ENCODE measurements at places on chromosomes 5 and 9.

- DNase-seq: no peak
These were observed 10.7 kb upstream of the UBAC1 start for GRCh38 chr9:135971892-135972291.

GRCh38 chr9:109278848-109279247 lies 42.0 kb downstream of the EPB41L4B start:
- DNase-seq: no peak

DNA sequence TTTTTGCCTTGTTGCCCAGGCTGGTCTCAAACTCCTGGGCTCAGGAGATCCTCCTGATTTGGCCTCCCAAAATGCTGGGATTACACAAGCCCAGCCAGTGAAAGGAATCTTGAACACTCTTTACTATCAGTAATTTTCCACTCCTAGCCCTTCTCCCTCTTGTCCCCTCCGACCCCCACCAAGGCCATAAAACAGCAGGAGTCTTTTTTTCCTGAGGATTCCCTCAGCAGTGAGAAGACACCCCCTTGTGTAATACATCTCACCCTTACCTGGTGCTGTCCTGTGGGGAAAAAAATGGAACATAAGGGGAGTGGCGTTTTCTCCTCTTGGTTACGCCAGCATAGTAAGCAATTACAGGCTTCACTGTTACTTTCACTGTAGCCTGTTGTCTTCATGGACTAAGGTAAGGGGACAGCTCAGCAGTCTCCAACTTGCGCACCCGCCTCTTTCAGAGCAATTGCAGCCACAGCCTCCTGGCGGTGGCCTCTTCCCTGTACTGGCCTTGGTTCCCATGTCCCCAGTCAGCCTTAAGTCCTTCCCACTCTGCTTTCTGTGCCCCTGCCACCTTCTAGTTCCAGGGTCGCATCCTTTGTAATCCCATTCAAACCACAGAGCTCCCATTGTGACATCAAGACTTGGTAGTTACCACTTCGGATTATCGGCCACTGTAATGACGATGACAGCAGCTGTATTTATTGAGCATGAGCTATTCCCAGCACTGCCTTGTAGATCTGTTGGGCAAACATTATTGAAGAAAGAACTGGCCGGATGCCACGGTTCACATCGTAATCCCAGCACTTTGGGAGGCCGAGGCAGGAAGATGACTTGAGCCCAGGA lies 10.0 kb downstream of the NAIF1 start:
- DNase-seq: no peak

GRCh38 chr5:133967698-133968203 lies 674 bp downstream of the C5orf15 start:
- DNase-seq: no peak

GRCh38 chr9:130244548-130245165 lies 20.9 kb upstream of the HMCN2 start:
- no peak for DNase-seq

DNA sequence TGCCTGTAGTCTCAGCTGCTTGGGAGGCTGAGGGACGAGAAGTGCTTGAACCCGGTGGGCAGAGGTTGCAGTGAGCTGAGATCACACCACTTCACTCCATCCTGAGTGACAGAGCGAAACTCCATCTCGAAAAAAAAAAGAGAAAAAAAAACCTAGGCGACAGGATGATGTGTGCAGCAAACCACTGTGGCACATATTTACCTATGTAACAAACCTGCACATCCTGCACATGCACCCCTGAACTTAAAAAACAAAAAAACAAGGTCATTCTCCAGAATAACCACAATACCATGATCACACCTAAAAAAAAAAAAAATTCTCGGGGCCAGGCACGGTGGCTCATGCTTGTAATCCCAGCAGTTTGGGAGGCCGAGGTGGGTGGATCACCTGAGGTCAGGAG lies 7.5 kb upstream of the DOLPP1 start:
- DNase-seq: no peak

DNA sequence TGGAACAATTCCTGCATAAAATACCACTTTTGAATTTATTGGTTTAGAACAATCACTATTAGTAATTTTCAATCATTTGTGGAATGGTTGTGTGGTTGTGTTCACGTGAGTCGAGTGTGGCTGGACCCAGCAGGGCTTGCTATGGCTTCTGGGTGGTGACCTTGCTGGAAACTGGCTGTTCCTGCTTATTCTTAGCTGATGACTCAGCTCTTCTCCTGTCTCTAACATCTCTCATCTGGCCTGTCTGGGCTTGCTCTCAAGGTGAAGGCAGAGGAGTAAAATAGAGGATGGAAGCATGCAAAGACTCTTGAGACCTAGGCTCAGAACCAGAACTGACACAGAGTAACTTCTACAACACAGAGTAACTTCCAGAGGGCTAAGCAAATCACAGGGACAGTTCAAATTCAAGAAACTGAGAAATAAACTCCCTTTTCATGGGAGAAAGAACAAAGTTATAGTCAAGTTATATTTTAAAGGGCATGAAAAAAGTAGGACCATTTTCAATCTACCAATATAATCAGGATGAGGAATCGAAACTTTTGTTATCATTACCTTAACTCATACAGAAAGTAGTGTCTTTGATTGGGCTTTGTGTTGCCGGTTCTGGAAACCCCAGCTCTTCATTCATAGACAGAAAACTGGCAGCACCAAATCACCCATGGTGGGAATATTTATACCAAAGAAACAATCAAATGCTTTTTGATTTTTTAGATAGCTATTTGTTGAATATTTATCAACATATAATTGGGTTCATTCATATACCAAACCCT lies 665.1 kb downstream of the CDH18 start:
- no peak for DNase-seq

DNA sequence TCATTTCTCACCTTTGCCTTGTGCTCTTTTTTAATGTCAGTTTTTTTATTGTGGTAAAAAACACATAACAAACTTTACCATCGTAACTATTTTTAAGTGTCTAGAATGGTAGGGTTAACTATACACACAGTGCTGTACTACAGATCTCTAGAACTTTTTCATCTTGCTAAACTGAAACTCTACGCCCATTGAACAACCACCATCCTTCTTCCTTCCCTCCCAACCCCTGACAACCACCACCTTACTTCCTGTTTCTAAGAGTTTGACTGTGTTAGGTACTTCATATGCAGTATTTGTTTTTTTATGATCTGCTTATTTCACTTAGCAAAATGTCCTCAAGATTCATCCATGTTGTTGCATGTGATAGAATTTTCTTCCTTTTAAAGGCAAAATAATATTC lies 54.9 kb downstream of the PSAT1 start:
- no peak for DNase-seq

DNA sequence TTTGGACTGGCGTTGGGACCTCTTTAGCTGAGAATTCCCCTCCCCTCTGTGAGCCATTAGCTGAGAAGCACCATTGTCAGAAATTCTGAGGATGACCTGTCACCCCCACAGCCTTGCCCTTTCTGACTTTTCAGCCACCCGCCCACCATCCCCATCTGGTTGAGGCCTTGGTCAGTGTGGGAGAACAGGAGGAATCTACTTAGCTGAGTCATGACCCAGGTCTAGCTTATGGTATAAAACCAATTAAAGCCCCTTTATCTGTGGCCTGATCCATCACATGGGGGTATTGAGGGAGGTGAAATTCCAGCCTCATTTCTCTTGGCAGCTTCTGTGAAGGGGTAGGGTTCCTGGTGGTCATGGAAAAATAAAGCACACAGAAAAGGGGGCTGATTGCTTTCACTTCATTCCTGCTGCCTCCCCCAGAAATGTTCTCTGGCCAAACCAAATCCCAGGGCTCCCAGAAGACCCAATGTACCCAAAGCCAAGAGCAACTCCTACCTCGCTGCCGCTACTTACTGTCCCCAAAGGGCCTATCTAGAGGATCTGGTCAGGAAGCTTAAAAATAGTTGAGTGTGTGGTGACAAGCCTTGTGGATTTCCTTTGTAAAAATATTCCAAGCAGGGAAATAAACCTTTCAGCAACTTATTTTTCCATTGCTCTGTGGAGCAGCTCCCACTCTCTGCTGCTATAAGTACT lies 174.8 kb upstream of the TNC start:
- DNase-seq: no peak

DNA sequence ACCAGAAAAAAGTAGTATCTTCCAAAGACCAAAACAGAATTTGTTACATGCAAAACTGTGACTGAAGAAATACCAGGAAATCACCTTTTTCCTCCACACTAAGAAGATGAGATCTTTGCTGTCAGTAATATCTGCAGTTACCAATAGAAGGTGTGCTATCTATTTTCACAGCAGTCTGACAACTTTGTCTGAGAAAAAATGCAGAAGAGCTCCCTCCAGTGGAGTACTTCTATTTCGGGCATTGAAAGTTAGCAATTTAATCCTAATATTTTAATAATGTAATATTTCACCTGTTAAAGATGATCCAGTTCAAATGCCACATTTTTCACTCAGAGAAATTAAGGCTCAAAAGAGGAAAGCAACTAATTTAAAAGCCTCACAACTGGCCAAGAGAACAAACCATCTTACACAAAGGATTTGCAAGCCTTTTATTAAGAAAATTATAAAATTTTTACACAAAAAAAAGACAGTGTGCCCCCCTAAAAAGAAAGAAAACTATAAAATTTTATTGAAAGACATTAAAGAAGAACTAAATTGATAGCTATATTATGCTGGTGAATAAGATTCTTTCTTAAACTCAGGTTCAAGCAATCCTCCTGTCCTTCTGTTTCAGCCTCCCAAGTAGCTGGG lies 50.6 kb downstream of the DEPDC1B start:
- DNase-seq: no peak

DNA sequence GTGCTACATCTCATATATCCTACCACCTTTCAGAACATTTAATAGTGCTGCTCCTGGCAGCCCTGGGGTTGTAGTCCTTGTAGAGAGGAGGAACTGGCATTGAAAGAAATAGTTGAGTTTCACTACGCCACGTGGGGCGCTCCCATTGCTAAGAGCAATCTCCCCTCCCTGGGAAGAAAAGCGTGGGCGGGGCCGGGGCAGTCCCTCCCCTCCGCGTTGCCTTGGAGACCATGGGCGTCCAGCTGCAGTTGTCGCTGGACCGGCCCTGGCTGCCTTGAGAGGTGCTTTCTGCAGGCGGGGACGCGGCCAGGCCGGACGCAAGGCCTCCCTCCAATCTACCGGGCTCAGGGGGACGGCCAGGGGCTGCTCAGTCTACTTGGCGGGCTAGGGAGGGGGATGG lies 368 bp upstream of the CCDC180 start:
- no peak for DNase-seq

- no peak for DNase-seq
These were observed 204.4 kb upstream of the IER5L start for GRCh38 chr9:129382281-129383018.

GRCh38 chr5:28580616-28581015 lies 1542.2 kb upstream of the CDH9 start:
- DNase-seq: no peak

DNA sequence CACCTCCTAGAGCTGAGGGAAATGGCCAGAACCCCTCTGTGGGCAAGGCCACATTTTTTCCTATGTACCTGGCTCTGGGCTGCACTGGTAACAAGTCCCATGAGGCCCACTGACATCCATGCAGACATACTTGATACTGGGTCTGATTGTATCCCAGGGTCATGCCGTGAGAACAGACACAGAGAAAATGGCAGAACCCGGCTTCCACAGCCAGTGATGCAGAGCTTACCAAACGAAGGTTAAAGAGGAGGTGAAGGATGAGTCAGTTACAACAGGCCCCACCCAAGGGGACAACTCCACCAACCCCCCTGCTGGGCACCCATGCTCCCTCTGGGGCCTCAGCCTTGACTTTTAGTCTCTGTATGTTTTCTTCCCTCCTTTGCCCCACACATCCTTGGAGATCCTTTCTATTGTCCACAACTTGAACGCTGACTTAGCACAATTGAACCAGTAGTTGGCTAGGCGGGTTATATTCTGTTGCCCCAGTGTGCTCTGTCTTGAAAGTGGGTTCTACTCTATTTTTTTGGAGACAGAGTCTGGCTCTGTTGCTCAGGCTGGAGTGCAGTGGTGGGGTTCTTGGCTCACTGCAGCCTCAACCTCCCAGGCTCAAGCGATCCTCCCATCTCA lies 93.5 kb downstream of the DAP start:
- DNase-seq: no peak

DNA sequence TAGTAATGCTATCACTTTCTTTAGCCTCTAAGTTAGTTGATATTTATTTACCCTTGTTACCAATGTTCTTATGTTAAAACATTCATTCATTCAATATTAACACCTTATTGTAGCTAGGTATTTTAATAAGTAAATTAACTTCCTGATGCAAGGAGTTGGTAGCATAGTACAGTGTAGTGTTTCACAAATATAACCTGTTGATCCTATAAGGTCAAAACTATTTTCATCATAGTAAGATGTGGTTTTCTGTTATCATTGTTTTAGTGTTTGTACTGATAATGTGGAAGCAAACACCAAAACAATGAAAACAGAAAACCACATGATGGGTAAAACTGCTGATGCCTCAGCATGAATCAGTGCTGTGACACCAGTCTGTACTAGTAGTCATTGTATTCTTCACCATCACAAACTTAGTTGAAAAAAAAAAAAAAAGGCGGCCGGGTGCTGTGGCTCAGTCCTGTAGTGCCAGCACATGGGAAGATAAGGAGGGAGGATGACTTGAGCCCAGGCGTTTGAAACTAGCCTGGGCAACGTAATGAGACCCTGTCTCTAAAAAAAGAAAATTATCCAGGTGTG lies 36.5 kb downstream of the ZCCHC7 start:
- DNase-seq: no peak

DNA sequence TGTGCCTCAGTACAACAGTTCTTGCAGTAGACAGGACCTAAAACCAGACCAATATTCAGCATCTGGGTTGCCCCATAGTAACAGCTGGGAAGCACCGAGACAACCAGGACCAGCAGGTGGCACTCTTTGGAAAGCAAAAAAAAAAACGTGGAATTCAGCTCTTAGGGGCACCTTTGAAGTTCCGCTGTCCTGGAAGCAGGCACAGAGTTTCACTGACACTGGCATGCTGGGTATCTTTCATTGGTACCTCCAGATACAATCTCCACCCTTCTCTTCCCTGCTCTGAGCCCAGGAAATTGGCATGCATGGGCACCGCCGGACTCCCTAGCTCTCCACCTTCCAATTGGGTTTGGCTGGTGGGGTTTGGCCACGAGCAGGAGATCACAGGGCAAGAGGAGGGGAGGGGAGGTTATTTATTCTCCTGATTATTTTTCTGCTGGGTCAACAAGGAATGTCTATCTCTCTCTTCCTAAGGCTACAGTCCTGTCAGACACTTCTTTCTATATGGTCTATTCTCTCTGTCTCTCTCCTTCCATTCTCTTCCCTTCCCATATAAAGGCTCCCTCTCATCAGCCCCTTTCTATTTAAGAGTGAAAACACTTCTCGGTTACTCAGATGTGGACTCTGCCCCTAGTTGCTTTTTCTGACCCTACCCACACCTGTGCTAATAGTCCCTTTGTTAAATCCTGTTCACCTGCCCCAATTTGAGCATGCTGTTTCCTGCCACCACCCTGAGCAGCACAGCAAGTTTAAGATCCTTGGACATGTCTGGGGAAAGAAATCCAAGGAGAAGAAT lies 1.9 kb upstream of the IDNK start:
- DNase-seq: peak; percentile 4
